ENCODE measurements at places on chromosomes 3 and 15. TPM values are rescaled to one million over a fixed set of nuclear protein-coding genes. Genes with fewer than 3 reads are reported as not detected.

- no peaks in the 10 kb centered on the region for H3K4me1 ChIP-seq
- no peak for DNase-seq
- no peak overlapping the region for H3K27ac ChIP-seq
These were observed 256.9 kb downstream of the EPHA3 start for GRCh38 chr3:89364314-89364713.

- no peak overlapping the region for H3K4me3 ChIP-seq
- no peaks in the 10 kb centered on the region for H3K36me3 ChIP-seq
- H3K27me3 ChIP-seq = no peaks in the 10 kb centered on the region
- no peaks in the 10 kb centered on the region for H3K4me1 ChIP-seq
These were observed 24.9 kb downstream of the STAC start for GRCh38 chr3:36405190-36405589.

- H3K36me3 ChIP-seq = no peaks in the 10 kb centered on the region
- H3K27me3 ChIP-seq = no peaks in the 10 kb centered on the region
- no peak for DNase-seq
- H3K4me1 ChIP-seq = no peaks in the 10 kb centered on the region
- no peak overlapping the region for H3K4me3 ChIP-seq
- H3K27ac ChIP-seq = no peak overlapping the region
These were observed 279.4 kb downstream of the RSL24D1 start for GRCh38 chr15:54917312-54917711.

DNA sequence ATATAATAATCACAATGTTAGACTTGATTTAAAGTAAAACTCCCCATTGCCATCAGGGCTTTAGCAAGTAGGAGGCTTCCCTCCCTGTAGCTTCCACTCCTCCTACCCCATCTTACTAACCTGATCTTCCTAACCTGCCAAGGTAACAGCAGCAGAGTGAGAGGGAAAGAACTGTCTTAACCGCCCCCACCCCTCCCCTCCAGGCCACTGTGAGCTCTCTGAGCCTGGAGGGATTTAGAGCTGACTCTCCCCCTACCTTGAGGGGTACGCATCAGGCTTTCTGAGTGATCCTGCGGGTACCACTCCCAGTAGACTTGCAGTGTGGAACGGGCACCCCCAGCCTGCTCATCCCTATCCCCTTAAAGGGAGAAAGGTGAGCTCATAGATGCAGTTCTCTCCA, 11.4 kb upstream of the PRSS50 start:
- peaks cover 9% of the 10 kb centered on the region for H3K4me1 ChIP-seq
- DNase-seq = no peak
- 0 out of 2 replicates have a peak, but pooled peaks cover 4% of the 10 kb centered on the region for H3K27me3 ChIP-seq
- H3K4me3 ChIP-seq = no peak overlapping the region
- H3K36me3 ChIP-seq = no peaks in the 10 kb centered on the region

- peaks cover 28% of the 10 kb centered on the region for H3K36me3 ChIP-seq
- peak overlapping the region; percentile 40 for H3K27ac ChIP-seq
- peaks cover 15% of the 10 kb centered on the region for H3K4me1 ChIP-seq
- H3K27me3 ChIP-seq = no peaks in the 10 kb centered on the region
- no peak overlapping the region for H3K4me3 ChIP-seq
These were observed 97.2 kb upstream of the FLNB start for GRCh38 chr3:57910990-57911389.

DNA sequence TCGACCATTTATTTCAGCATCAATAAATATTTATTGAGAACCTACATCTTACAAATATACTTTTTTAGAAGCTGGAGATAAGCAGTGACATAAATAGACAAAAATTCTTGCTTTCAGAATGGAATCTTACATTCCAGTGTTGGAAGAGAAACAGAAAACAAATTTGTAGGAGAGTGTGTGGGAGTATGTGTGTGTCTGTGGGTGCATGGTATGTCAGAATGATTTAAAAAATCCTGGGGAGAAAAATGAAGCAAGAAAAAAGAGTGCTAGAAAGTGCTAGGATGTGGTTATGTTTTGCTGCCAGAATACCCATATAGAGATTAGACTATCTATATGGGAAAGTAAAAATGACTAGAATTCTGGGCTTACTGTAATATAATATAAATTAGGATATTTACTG, 561.7 kb upstream of the SGO1 start:
- H3K27ac ChIP-seq = no peak overlapping the region
- no peaks in the 10 kb centered on the region for H3K36me3 ChIP-seq
- no peak overlapping the region for H3K4me3 ChIP-seq
- no peaks in the 10 kb centered on the region for H3K4me1 ChIP-seq
- H3K27me3 ChIP-seq = no peaks in the 10 kb centered on the region

GRCh38 chr3:194851941-194852340, 166.3 kb downstream of the FAM43A start:
- H3K27me3 ChIP-seq = no peaks in the 10 kb centered on the region
- H3K36me3 ChIP-seq = no peaks in the 10 kb centered on the region
- no peak for DNase-seq
- peaks cover 4% of the 10 kb centered on the region for H3K4me1 ChIP-seq

GRCh38 chr3:9422712-9423424, 25.5 kb downstream of the SETD5 start:
- no peaks in the 10 kb centered on the region for H3K27me3 ChIP-seq
- H3K27ac ChIP-seq = peak overlapping the region; percentile 65
- peaks cover 52% of the 10 kb centered on the region for H3K36me3 ChIP-seq
- H3K4me3 ChIP-seq = no peak overlapping the region
- DNase-seq = peak; percentile 76
- peaks cover 17% of the 10 kb centered on the region for H3K4me1 ChIP-seq

GRCh38 chr3:170201527-170201926, 20.0 kb upstream of the PHC3 start:
- H3K27ac ChIP-seq = no peak overlapping the region
- no peaks in the 10 kb centered on the region for H3K27me3 ChIP-seq
- no peak for DNase-seq
- H3K4me1 ChIP-seq = no peaks in the 10 kb centered on the region
- no peak overlapping the region for H3K4me3 ChIP-seq

DNA sequence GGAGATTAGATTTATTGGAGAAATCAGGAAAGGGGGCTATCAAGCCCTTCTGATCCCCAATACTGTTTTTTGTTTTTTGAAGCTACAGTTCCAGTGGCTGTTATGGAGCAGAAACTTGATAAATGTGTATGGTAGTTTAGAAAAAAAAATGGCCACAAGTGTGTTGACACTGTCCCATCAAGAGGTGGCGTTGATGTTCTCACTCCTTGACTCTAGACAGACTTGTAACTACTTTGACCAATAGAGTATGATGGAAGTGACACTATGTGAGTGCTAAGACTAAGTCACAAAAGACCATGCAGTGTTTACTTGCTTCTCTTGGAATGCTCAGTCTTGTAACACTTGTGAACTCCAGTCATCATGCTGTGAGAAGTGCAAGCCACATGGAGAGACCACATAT, 356.7 kb downstream of the PDCD6IP start:
- no peak overlapping the region for H3K4me3 ChIP-seq
- no peak overlapping the region for H3K27ac ChIP-seq
- DNase-seq = no peak
- no peaks in the 10 kb centered on the region for H3K27me3 ChIP-seq
- H3K36me3 ChIP-seq = no peaks in the 10 kb centered on the region
- H3K4me1 ChIP-seq = no peaks in the 10 kb centered on the region

- H3K4me3 ChIP-seq = no peak overlapping the region
- H3K36me3 ChIP-seq = no peaks in the 10 kb centered on the region
- DNase-seq = peak; percentile 49
- peak overlapping the region; percentile 85 for H3K27ac ChIP-seq
- H3K4me1 ChIP-seq = peaks cover 41% of the 10 kb centered on the region
These were observed 117.1 kb upstream of the TJP1 start for GRCh38 chr15:29939404-29939803.

- DNase-seq = no peak
- no peaks in the 10 kb centered on the region for H3K36me3 ChIP-seq
- peaks cover 27% of the 10 kb centered on the region for H3K4me1 ChIP-seq
- H3K4me3 ChIP-seq = no peak overlapping the region
These were observed 6.3 kb upstream of the HES1 start for GRCh38 chr3:194129581-194130133.

DNA sequence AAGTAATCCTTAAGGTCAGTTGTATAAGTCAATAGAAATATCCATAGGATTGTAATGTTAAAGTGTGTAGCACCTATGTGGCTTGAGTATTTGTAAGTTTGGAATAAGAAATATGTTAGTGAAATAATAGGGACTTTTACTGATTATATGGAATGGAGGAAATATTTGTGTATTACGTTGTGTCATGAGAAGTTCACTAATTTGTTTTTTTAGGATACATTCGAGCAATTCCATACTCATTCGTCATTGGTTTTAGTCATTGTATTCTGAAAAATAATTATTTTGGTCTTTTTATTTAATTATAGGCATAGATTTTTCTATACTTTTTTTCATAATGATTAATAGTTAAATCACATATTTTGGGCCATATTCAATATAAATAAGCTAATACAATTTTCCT, 21.0 kb downstream of the MBNL1 start:
- peaks cover 40% of the 10 kb centered on the region for H3K4me1 ChIP-seq
- H3K4me3 ChIP-seq = no peak overlapping the region

GRCh38 chr15:88882785-88883184, 12.6 kb downstream of the HAPLN3 start:
- H3K27me3 ChIP-seq = no peaks in the 10 kb centered on the region
- no peaks in the 10 kb centered on the region for H3K36me3 ChIP-seq
- no peak overlapping the region for H3K4me3 ChIP-seq

- peak; percentile 72 for DNase-seq
- H3K4me3 ChIP-seq = no peak overlapping the region
- peaks cover 64% of the 10 kb centered on the region for H3K4me1 ChIP-seq
- H3K36me3 ChIP-seq = 0 out of 2 replicates have a peak, but pooled peaks cover 6% of the 10 kb centered on the region
- H3K27ac ChIP-seq = peak overlapping the region; percentile 49
These were observed 28.8 kb upstream of the UACA start for GRCh38 chr15:70792171-70792573.

DNA sequence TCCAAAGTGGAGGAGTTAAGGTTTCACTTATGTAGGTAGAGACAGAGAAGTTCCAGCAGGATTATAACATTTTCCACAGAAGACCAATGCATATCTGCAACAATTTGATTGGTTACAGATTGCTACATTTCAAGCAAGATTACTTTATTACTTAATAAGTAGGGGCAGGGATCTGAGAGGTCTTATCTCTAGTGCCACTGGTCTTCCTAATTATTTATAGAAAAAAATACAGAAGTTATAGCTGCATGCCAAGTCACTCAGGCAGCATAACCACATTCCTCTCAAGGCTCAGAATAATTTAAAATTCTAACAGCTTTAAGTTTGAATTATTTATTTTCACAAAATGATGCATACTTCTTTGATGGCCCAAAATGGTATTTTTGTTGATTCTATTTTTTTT, 30.5 kb downstream of the RAD54L2 start:
- H3K36me3 ChIP-seq = peaks cover 11% of the 10 kb centered on the region
- DNase-seq = no peak
- no peak overlapping the region for H3K27ac ChIP-seq
- no peaks in the 10 kb centered on the region for H3K4me1 ChIP-seq
- no peaks in the 10 kb centered on the region for H3K27me3 ChIP-seq

DNA sequence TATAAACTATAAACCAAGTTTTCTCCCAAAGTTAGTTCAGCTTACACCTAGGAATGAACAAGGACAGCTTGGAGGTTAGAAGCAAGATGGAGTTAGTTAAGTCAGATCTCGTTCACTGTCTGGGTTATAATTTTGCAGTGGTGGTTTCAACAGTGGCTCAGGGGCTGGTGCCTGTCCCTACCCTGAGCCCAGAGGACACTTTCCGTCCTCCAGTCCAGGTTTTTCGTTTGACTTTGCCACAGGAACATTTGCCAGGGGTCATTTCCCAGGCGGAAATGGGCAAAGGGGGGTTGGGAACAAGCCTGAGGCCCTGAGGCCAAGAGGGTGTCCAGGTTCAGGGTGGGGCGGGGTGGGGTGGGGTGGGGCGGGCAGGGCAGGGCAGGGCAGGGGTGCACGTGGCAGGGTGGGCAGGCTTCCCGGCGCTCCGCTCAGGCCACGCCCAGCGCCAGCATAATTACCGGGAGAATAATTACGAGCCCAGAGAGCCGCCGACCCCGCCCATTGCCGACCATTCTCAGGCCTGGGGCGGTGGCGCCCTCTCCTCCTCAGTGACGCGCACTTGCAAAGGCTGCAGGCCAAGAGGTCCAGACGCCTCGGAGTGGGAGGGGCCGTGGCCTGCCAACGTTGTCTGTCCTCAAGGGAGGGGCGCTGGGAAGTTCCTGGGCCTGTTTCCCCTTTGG, 70.4 kb downstream of the KLF13 start:
- H3K36me3 ChIP-seq = no peaks in the 10 kb centered on the region
- H3K27ac ChIP-seq = peak overlapping the region; percentile 22
- peak; percentile 82 for DNase-seq
- no peak overlapping the region for H3K4me3 ChIP-seq
- peaks cover 51% of the 10 kb centered on the region for H3K4me1 ChIP-seq

- no peak overlapping the region for H3K27ac ChIP-seq
- no peak for DNase-seq
- no peaks in the 10 kb centered on the region for H3K27me3 ChIP-seq
- H3K4me3 ChIP-seq = no peak overlapping the region
These were observed 35.6 kb downstream of the SNAPC5 start for GRCh38 chr15:66461917-66462316.

- H3K27me3 ChIP-seq = no peaks in the 10 kb centered on the region
- H3K36me3 ChIP-seq = no peaks in the 10 kb centered on the region
- DNase-seq = no peak
- no peaks in the 10 kb centered on the region for H3K4me1 ChIP-seq
These were observed 277.1 kb upstream of the UMPS start for GRCh38 chr3:124453189-124453588.

GRCh38 chr15:67758619-67759300, 66.5 kb upstream of the SKOR1 start:
- no peaks in the 10 kb centered on the region for H3K36me3 ChIP-seq
- H3K27ac ChIP-seq = no peak overlapping the region
- H3K27me3 ChIP-seq = no peaks in the 10 kb centered on the region
- no peak for DNase-seq
- no peak overlapping the region for H3K4me3 ChIP-seq

GRCh38 chr3:127772827-127773751, 49.2 kb downstream of the MGLL start:
- no peak overlapping the region for H3K4me3 ChIP-seq
- no peak overlapping the region for H3K27ac ChIP-seq
- H3K36me3 ChIP-seq = peaks cover 13% of the 10 kb centered on the region
- H3K4me1 ChIP-seq = peaks cover 62% of the 10 kb centered on the region

SLC51A gene
- not detected for total RNA-seq

TMCO5A gene
- total RNA-seq = not detected

ELL3 gene
- total RNA-seq = 2.8 TPM

CAMP gene
- not detected for total RNA-seq

PLA2G4D gene
- not detected for total RNA-seq

ST3GAL6 gene
- total RNA-seq = not detected

IMPG2 gene
- 0.05 TPM for total RNA-seq

PTH1R gene
- not detected for total RNA-seq

CD200R1 gene
- not detected for total RNA-seq

C3orf49 gene
- not detected for total RNA-seq

PLSCR5 gene
- not detected for total RNA-seq

INSYN1 gene
- not detected for total RNA-seq

OIP5 gene
- total RNA-seq = 31.1 TPM

SLITRK3 gene
- not detected for total RNA-seq

LTK gene
- 0.31 TPM for total RNA-seq

GAP43 gene
- not detected for total RNA-seq

ATP13A5 gene
- not detected for total RNA-seq

MNS1 gene
- total RNA-seq = 8.4 TPM

EHHADH gene
- 3.1 TPM for total RNA-seq

CCDC9B gene
- total RNA-seq = 29.5 TPM
